Neural progenitor cell (in vitro differentiated cells): ENCODE measurements at places on chromosomes 2 and 18. TPM values are rescaled to one million over a fixed set of nuclear protein-coding genes. Genes with fewer than 3 reads are reported as not detected.
A peak's percentile ranks its signal among the peaks of the same experiment; 100 is the strongest.

- DNase-seq = no peak
Observed at GRCh38 chr2:102083393-102083703, 59.2 kb upstream of the IL1R1 start.

DNA sequence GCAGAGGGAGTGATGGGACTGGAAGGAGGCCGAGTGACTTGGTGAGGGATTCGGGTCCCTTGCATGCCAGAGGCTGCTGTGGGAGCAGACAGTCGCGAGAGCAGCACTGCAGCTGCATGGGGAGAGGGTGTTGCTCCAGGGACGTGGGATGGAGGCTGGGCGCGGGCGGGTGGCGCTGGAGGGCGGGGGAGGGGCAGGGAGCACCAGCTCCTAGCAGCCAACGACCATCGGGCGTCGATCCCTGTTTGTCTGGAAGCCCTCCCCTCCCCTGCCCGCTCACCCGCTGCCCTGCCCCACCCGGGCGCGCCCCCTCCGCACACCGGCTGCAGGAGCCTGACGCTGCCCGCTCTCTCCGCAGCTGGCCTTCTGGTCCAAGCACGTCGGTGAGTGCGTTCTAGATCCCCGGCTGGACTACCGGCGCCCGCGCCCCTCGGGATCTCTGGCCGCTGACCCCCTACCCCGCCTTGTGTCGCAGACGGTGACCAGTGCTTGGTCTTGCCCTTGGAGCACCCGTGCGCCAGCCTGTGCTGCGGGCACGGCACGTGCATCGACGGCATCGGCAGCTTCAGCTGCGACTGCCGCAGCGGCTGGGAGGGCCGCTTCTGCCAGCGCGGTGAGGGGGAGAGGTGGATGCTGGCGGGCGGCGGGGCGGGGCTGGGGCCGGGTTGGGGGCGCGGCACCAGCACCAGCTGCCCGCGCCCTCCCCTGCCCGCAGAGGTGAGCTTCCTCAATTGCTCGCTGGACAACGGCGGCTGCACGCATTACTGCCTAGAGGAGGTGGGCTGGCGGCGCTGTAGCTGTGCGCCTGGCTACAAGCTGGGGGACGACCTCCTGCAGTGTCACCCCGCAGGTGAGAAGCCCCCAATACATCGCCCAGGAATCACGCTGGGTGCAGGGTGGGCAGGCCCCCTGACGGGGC, 4.6 kb downstream of the PROC start:
- DNase-seq = peak; percentile 79

DNA sequence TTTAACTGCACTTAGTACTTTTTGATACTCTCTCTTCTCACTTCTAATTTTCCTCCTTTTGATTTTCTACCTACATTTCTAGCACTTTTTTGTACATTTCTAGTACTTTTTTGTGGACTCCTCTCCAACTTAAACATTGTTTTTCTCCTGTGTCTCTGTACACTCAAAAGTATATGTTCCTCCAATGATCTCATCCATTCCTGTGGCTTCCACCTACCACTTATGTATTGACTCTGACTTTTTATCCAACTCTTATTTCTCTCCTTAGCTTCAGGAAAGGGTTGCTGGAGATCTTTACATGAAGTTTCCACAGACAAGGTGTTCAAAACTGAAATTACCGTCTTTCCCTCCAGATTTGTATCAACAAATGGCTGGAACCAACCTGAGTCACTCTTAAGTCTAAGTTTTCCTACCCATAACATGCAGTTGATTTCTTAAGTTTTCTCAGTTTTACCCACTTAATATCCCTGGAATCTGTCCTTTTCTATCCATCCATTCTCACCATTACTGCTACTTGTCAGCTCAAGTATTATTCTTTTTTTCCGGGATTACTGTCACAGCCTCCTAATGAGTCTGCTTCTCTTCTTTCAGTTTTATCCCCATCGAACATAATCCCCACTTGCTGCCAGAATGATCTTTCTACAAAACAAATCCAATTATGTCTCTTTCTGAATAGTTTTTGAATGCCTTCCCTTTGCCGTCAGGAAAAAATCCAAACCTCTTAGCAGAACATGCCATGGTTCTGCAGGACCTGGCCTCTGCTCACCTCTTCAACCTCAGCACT, 22.6 kb upstream of the PELI1 start:
- peak; percentile 34 for DNase-seq

DNA sequence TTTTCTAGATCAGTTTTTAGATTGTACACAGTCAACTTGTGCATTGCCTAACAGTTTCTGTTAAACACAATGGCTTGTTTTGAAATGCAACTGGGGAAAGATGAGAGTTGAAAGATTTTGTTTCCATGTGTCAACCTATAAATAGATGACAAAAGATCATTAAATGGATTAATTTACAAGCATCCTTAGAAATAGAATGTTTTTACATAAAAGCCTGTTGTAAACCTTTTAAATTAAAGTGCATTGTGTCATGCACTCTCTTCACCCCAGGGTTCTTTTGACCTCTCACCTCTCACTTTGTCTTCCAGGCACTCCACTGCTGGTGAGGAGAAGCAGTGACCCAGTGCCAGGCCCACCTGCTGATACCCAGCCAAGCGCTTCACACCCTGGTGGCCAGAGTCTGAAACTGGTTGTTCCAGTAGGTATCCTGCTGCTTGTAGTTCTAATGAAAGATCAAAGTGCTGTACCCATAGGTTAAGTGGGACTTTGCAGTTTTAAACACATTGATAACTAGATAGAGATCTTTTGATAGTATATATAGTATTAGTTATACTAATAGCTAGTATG, 502.1 kb downstream of the PARD3B start:
- peak; percentile 89 for DNase-seq

DNA sequence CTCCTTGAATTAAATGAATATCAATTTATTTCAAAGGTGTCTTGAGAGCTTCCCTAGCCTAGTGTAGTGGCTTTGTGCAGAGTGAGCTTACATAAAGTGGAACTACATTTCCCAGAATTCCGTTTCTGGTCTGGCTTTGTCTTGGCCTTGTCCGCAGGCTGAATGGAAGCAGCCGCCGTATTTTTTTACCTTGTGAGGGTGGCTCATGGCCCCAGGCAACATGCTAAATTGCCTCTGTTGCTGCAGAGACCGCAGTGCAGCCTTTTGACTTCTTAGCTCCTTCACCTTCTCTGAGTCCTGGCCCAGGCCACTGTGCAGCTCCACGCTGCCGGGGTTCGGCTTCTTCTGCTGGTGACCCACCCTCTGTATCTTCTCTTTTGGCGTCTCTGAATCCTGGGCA, 114.8 kb upstream of the SLC38A11 start:
- DNase-seq = peak; percentile 37

GRCh38 chr2:42132191-42132965, 36.8 kb upstream of the EML4 start:
- DNase-seq = no peak

GRCh38 chr2:158893026-158893425, 75.4 kb upstream of the TANC1 start:
- DNase-seq = no peak

DNA sequence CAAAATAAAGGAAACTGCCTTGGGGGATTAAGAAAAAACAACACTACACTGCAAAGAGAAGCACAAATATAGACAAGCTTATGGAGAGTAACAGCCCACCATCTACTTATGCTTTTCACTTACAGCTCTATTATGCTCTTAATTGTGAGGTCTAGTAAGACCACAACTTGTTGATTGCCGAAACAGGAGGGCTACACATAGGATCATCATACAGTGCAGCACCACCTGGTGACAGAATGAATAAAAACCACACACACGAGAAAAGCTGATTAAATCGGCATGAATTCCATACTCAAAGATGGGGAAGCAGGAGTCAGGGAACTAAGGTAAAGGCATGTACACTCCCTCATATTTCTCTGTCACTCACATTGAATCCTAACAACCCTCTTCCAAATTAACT, 259.2 kb downstream of the IKZF2 start:
- peak; percentile 50 for DNase-seq

DNA sequence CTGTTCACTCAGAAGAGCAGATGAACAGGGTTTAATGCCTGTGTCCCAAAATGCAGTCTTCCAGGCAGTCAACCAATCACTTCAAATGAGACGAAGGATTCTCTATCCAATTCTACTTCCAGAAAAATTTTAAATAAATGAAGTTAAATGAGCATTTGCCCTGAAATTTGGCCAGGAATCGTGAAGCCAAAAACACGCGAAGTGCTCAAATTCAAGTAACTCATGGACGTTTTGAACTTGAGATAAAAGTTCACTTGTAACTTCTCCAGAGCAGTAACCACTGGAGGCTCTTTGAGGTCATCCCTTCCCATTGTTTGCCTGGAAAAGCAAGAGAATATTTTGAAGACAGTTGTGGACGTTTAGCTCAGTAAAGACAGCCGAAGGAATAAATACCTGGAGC, 928.5 kb downstream of the NRXN1 start:
- DNase-seq = no peak

DNA sequence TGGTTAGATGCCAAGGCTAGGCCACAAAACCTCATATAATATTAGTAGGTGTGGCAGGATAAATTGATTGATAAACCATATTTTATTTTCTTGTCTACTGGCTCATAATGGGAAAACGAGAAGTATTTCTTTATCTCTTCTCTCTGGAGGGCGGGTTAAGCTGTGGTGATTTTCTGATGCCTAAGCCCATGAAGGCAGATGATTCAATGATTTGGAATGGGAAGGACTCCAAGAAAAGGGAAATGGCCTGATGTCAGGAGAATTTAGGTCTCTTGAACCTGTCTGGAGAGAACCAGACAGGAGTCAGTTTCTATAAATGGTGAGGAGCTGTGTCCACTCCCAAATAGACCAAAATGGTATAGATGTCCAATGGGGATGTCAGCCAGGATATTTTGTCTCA, 18.7 kb upstream of the MAP4K3 start:
- no peak for DNase-seq

- DNase-seq = no peak
Observed at GRCh38 chr18:75104483-75104882, 104.5 kb downstream of the PTGR3 start.

DNA sequence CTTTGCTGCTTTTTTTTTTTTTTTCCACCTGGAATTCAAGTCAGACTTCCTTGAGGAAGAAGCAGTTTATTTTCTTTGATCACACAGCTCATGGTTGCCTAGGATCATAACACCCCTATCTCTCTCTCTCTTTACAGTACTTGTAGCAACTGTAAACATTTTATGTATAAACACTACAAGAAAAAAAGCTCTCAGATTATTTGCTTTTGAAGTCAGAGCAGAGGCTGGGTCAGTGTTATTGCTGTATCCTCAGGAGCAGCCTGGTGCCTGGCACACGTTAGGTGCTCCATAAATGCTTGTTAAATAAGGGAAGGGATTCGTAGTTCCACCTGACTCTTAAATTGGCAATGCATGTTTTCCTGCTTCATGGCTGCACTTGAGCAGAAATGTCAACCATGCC, 221.2 kb downstream of the TGIF1 start:
- no peak for DNase-seq

DNA sequence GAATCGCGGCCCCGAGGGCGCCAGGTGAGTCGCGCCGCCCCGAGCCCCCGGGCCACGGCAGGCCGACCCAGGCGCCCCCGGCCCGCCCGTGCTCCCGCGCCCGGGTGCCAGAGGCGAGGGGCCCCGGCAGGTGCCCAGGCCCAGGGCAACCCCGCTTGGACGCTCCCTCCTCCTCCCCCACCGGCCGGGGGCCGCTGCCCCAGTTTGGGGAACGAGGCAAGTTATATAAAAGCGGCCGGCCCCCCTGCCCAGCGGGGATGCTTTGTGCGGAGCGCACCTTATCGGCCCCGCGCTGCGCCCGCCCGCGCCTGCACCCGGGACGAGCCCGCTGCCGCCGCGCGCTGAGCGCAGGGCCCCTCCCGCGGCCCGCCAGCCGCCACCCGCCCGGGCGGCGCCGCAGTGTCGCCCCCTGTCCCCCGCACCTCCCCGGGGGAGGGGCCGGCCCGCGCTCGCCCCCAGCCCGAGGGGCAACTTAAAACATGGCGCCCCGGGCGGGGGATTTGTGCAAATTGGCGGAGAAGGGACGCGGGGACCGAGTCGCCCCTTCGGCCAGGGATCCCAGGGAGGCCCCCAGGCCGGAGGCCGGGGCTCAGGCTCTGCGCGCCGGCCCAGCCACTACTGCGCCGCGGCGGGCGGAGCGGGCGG, 639 bp downstream of the EPB41L3 start:
- peak; percentile 70 for DNase-seq

GRCh38 chr2:164879901-164880535, 38.4 kb upstream of the COBLL1 start:
- no peak for DNase-seq

GRCh38 chr2:231185050-231185725, 13.2 kb upstream of the ARMC9 start:
- no peak for DNase-seq

- no peak for DNase-seq
Observed at GRCh38 chr2:187934236-187934635, 357.4 kb upstream of the GULP1 start.

DNA sequence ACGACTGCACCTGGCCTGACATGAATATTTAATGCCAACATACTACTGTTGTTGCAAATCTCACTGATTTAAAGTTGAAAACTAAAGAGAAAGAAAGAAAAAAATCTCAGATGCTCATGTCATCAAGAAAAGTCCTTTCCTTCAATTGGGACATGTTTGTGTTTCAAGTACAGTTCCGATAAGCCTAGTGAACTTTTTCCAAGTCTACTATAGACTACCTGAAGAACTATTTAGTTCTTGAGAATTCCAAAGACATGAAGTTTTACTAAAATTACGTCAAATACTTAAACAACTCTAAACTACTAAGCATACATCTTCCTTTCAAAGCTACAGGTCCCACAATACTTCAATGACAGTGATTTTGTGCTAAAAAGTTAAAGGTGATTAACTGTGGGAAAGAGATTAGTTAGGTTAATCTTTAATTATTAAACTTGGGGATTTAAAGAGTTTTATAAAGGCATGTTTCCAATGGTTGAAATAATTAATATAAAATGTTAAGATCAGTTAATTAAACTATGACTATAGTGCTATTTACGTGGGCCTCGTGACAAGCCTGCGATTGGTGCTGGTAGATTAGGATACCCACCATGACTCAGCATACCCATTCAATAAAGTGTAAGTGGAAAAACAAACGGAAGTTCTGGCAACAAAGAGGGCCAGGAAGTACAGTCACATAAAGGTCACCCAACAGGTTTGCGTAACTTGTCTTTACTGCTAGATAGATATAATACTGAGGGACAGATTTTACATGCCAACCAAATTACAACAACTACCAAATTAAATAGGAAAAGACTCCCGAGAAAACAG, 55.5 kb downstream of the SEPTIN10 start:
- no peak for DNase-seq

DNA sequence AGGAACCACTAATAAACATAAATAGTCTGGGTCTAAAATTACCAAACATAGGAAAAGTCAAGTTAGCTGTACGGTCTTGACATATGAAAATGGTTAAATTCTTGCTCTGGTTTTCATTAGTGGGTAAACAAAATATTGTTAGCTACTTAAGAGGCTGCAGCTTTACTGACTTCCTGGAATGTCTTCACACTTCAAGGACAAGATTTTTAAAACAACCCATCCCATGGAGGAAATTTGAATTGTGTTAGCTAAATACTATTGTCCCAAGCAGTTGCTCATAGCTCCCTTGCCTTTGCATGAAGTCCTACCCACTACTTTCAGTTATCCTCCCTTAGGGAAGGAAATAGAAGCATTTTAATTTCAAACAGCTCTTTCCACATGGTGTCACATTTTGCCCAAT, 128.5 kb downstream of the EPHA4 start:
- no peak for DNase-seq

GRCh38 chr2:101002562-101003277, 631 bp downstream of the RPL31 start:
- DNase-seq = peak; percentile 16

Gene POTEJ
- 0.21 TPM in 1 of 2 replicates, not detected in the other for total RNA-seq

Gene GPR155
- 0.37 and 0.43 TPM in 2 replicates for total RNA-seq

Gene AKAIN1
- not detected in 2 replicates for total RNA-seq

Gene CPO
- not detected in 2 replicates for total RNA-seq

Gene CD226
- 0.06 TPM in 1 of 2 replicates, not detected in the other for total RNA-seq

Gene CABYR
- total RNA-seq = 12.0 and 14.2 TPM in 2 replicates

Gene SERPINB11
- not detected in 2 replicates for total RNA-seq

Gene CSRNP3
- total RNA-seq = 14.7 and 16.9 TPM in 2 replicates

Gene TDRD15
- total RNA-seq = not detected in 2 replicates

Gene HADHB
- 36.5 and 40.6 TPM in 2 replicates for total RNA-seq
